ENCODE measurements at places on chromosomes 11 and 22.

GRCh38 chr22:17808693-17809403, 34.6 kb upstream of the BID start:
- H3K27ac ChIP-seq = no peak overlapping the region
- H3K27me3 ChIP-seq = no peaks in the 10 kb centered on the region
- H3K4me1 ChIP-seq = no peaks in the 10 kb centered on the region
- no peak for DNase-seq
- H3K4me3 ChIP-seq = no peak overlapping the region
- no peaks in the 10 kb centered on the region for H3K36me3 ChIP-seq

DNA sequence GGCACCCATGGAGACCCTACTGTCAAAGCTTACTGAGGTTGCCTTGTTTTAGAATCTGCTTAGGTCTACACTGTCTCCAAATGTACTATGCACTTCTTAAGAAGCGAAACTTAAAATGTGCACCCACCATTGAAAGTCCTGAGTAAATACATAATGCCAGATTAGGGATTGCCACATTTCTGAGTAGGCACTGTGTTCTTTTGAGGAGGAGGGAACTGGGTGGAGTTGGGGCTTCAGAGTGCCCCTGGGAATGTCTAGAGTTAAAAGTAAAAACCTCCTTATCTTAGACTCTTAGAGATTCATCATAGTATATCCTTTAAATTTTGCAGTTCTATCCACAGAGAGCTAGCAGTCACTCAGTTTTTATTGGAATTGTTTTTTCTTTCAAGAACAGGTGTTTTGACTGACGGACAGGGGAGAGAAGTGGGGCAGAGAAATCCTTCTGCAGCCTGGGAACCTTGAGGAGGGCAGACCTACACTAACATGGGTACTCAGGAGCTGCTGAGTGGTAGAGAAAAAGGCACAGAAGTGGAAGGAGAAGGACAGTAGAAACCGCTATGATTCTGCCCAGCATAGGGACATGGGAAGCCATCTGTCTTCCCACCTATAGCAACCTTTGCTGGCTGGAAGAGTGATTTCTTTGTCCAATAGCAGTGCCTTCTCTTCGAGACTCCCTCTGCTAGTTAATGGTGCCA, 33.4 kb upstream of the MICAL2 start:
- H3K4me1 ChIP-seq = peaks cover 3% of the 10 kb centered on the region
- H3K27ac ChIP-seq = no peak overlapping the region
- H3K27me3 ChIP-seq = no peaks in the 10 kb centered on the region
- H3K4me3 ChIP-seq = no peak overlapping the region

GRCh38 chr11:14953904-14954303, 18.2 kb downstream of the CALCA start:
- H3K36me3 ChIP-seq = no peaks in the 10 kb centered on the region
- H3K27ac ChIP-seq = no peak overlapping the region
- H3K4me3 ChIP-seq = no peak overlapping the region
- H3K4me1 ChIP-seq = no peaks in the 10 kb centered on the region
- H3K27me3 ChIP-seq = no peaks in the 10 kb centered on the region
- no peak for DNase-seq

DNA sequence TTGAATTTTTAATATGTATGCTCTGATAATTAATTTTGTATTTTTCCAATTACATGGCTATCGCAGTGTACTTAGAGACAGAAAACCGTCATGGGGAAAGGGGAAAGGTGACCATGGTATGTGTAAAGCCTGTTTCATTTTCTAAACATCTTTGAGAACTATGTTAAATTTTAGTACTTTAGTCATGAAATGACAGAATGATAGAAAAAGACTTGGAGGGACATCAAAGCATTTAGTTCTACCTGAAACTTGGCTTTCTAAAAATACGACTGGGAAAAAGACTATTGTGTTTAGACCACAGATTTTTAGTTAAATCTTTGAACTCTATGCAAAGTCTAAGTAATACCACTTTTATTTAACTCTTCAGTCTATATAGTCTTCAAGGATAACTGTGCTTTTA, 54.1 kb downstream of the MAML2 start:
- no peak overlapping the region for H3K4me3 ChIP-seq
- H3K27me3 ChIP-seq = no peaks in the 10 kb centered on the region
- H3K36me3 ChIP-seq = peaks cover 48% of the 10 kb centered on the region
- H3K4me1 ChIP-seq = peaks cover 87% of the 10 kb centered on the region
- DNase-seq = no peak
- peak overlapping the region; percentile 80 for H3K27ac ChIP-seq

- peaks cover 9% of the 10 kb centered on the region for H3K4me1 ChIP-seq
- no peak overlapping the region for H3K27ac ChIP-seq
- H3K27me3 ChIP-seq = no peaks in the 10 kb centered on the region
- DNase-seq = no peak
Observed at GRCh38 chr22:17954860-17955587, 69.3 kb downstream of the MICAL3 start.

DNA sequence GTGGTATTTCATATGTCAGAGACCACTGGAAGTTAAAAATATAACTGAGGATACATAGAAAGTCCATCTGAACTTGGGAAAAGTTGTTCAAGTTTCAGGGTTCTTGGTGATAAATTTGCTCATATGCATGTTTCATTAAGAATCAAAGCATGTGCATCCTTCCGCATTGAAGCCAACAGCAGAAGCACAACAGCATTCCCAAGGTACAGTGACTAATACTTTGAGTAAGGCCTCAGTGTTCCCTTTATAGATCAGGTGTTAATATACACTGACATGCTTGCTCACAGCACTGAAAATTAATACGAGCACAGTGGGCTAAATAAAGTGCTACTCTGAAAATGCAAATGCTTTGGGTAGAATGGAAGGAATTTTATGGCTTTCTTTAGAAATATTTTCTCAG, 691.1 kb downstream of the METTL15 start:
- no peak for DNase-seq
- no peaks in the 10 kb centered on the region for H3K36me3 ChIP-seq
- H3K4me1 ChIP-seq = no peaks in the 10 kb centered on the region

DNA sequence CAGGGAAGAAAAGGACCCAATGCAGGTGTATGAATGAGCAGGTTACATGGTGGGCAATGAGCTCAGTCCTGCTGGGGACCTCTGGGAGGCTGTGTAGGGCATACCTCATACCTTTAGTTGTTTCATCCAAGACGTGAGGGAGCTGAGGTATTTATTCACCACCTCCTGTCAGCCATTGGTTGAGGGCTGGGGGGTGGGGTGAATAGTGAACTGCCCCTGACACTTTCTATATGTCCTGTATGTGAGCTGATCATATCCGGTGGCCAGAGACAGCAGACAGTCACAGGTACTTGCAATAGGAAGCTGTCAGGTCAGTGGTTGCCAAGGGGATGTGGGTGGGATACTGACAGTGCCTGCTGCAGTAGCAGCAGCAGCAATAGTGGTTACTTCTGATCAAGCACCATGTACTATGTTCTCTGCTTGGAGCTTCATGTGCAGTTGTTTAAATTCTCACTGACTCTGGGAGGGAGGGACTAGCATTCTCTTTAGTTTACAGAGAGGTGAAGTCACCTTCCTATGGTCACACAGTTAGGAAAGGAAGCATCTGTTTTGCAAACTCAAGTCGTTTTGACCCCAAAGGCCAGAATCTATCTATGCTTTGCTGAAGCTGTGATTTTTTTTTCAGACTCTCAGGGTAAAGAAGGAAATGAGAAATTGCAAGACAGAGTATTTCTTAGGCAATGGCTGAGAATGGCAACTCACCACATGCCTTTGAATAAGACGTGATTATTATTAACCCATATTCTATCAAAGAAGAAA, 54.0 kb downstream of the MIAT start:
- no peak overlapping the region for H3K27ac ChIP-seq
- H3K4me1 ChIP-seq = peaks cover 11% of the 10 kb centered on the region
- H3K27me3 ChIP-seq = no peaks in the 10 kb centered on the region
- no peak for DNase-seq

DNA sequence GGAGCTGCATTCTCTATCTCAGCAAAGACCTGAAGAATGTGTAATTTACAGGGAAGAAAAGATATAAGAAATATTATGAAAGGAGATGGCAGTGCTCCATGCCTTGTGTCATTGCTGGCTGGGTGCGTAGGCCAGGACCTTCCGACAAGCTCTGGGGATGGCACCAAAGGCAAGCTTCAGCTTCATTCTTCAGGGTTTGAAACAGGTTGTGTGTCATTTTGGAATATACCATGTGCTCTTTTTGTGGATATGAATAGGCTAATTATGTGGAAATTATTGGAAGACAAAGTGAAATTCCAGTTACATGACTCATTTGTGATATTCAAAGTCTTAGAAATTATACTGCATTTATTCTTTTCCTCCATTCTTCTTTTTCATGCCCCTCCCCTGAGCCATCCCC, 5.7 kb upstream of the KIRREL3 start:
- no peak overlapping the region for H3K27ac ChIP-seq
- no peak for DNase-seq
- no peaks in the 10 kb centered on the region for H3K4me1 ChIP-seq
- H3K4me3 ChIP-seq = no peak overlapping the region
- H3K36me3 ChIP-seq = no peaks in the 10 kb centered on the region
- peaks cover 19% of the 10 kb centered on the region for H3K27me3 ChIP-seq

DNA sequence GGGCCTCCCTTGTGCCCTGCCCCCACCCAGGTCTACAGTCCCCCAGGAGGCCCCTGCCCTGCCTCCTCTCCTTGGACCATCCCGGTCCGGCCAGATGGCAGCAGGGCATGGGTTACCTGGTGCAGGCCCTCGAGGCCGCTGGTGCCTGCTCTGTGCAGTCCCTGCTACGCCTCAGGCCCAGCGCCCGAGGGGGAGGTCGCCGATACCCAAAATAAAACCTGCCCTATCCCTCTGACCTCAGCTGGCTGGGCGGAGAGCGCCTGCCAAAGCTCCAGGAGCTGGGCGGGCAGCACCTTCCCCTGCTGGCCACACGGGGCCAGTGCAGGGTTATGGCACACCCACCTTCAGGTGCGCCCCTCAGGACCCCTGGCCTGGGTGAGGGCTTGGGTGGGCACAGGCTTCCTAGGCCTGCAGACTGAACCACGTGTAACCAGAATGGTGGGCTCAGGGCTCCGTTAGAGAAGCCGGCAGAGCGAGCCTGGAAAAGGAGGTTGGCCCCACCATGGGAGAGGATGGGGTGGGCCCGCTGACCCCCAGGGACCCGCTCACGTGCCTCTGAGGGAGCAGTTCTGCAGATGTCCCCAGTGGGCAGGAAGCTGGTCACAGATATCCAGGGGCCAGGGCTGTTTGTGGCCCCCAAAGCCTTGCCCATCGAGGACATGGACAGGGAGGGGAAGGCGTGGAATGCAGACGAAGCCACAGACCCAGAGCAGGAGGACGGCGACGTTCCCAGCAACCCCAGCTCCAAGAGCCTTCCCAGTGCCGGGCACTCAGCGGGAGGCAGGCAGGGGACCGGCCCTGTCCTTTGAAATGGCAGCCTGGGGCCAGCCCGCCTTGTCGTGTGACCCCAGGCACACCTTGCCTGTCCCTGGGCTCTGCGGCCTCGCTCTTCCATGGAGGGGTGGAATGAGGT, 1.7 kb upstream of the TNNT3 start:
- H3K4me1 ChIP-seq = peaks cover 7% of the 10 kb centered on the region
- H3K4me3 ChIP-seq = no peak overlapping the region
- H3K27me3 ChIP-seq = peaks cover 2% of the 10 kb centered on the region
- DNase-seq = no peak
- no peak overlapping the region for H3K27ac ChIP-seq

DNA sequence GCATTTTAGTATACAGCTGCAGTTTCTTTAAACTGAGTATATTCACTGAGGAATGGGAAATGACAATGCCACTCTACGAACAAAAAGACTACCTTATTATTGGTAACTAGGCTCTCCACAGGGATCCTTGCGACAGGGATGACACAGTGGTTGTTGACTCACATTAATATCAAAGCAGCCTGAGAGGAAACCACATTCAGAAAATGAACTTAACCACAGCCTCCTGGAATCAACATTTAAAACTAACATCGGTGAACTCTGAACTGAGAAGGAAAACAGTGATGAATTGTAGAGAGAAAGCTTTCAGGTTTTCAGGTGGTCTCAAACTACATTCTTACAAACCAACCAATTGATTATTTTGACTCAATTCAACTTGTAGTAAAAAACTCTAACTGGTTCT, 90.3 kb upstream of the MTMR2 start:
- peaks cover 60% of the 10 kb centered on the region for H3K4me1 ChIP-seq
- no peaks in the 10 kb centered on the region for H3K27me3 ChIP-seq
- peak overlapping the region; percentile 94 for H3K27ac ChIP-seq
- peak; percentile 39 for DNase-seq

GRCh38 chr22:22748297-22748743, 103.9 kb downstream of the GGTLC2 start:
- peak; percentile 14 for DNase-seq
- H3K4me3 ChIP-seq = no peak overlapping the region
- peaks cover 6% of the 10 kb centered on the region for H3K4me1 ChIP-seq
- H3K27me3 ChIP-seq = peaks cover 10% of the 10 kb centered on the region
- H3K27ac ChIP-seq = no peak overlapping the region
- H3K36me3 ChIP-seq = no peaks in the 10 kb centered on the region

- H3K27me3 ChIP-seq = no peaks in the 10 kb centered on the region
- no peak for DNase-seq
- H3K4me1 ChIP-seq = no peaks in the 10 kb centered on the region
- peaks cover 10% of the 10 kb centered on the region for H3K36me3 ChIP-seq
- no peak overlapping the region for H3K4me3 ChIP-seq
Observed at GRCh38 chr11:46736146-46736545, 17.1 kb downstream of the F2 start.

GRCh38 chr22:25542720-25543402, 21.6 kb upstream of the GRK3 start:
- no peak for DNase-seq
- no peaks in the 10 kb centered on the region for H3K27me3 ChIP-seq
- H3K36me3 ChIP-seq = no peaks in the 10 kb centered on the region
- no peak overlapping the region for H3K27ac ChIP-seq
- no peak overlapping the region for H3K4me3 ChIP-seq

DNA sequence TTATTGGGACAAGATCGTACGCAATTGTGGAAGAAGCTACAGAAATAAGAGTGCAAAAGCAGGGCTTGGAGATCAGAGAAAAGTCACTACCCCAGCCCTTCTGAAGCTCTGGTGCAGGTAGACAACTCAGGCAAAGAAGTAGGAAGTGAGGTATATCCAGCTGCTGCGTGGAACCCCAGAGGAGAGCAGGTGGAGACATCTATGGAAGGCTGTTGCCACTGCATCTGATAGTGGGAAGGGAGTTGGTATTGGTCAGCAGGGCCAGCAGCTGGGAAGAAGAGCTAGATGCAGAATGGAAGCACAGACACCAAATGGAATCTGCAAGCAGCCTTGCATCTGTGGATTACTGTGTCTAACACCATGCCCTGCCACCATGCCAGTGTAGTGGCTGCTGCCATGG, 165.1 kb downstream of the WNT11 start:
- H3K36me3 ChIP-seq = peaks cover 24% of the 10 kb centered on the region
- H3K27ac ChIP-seq = no peak overlapping the region
- H3K4me3 ChIP-seq = no peak overlapping the region
- no peak for DNase-seq
- H3K4me1 ChIP-seq = peaks cover 4% of the 10 kb centered on the region

GRCh38 chr11:24453129-24453718, 43.6 kb upstream of the LUZP2 start:
- no peak overlapping the region for H3K27ac ChIP-seq
- DNase-seq = no peak
- H3K4me3 ChIP-seq = no peak overlapping the region
- no peaks in the 10 kb centered on the region for H3K4me1 ChIP-seq
- H3K27me3 ChIP-seq = no peaks in the 10 kb centered on the region

GRCh38 chr11:64659417-64660144, 63.4 kb downstream of the NRXN2 start:
- no peak overlapping the region for H3K27ac ChIP-seq
- H3K4me3 ChIP-seq = no peak overlapping the region
- H3K4me1 ChIP-seq = no peaks in the 10 kb centered on the region
- DNase-seq = no peak
- no peaks in the 10 kb centered on the region for H3K36me3 ChIP-seq
